ENCODE measurements at places on chromosomes 12 and 14. TPM values are rescaled to one million over a fixed set of nuclear protein-coding genes. Genes with fewer than 3 reads are reported as not detected.

GSG1 gene
- not detected for polyA plus RNA-seq

RAD9B gene
- 12.0 TPM for polyA plus RNA-seq

SMCO2 gene
- polyA plus RNA-seq, result not detected

CRIP1 gene
- polyA plus RNA-seq, result 81.1 TPM

INSM2 gene
- polyA plus RNA-seq, result not detected

SERPINA1 gene
- 0.99 TPM for polyA plus RNA-seq

RNU4-1 gene
- not detected for polyA plus RNA-seq

MAP3K9 gene
- 0.91 TPM for polyA plus RNA-seq

ST8SIA1 gene
- polyA plus RNA-seq, result 0.75 TPM

ASIC1 gene
- polyA plus RNA-seq, result 0.38 TPM

IL26 gene
- polyA plus RNA-seq, result not detected

CABP1 gene
- polyA plus RNA-seq, result 9.9 TPM

TRHDE gene
- polyA plus RNA-seq, result 0.01 TPM

DNA sequence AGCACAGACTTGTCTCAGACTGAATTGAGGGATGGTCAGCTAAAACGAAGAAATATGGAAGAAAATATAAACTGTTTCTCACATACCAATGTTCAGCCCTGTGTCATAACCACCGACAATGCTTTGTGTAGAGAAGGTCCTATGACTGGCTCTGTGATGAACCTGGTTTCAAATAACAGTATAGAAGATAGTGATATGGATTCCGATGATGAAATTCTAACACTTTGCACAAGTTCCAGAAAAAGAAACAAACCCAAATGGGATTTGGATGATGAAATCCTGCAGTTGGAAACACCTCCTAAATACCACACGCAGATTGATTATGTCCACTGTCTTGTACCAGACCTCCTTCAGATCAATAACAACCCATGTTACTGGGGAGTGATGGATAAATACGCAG, 7.9 kb upstream of the MAPK1IP1L start:
- DNase-seq, result no peak

DNA sequence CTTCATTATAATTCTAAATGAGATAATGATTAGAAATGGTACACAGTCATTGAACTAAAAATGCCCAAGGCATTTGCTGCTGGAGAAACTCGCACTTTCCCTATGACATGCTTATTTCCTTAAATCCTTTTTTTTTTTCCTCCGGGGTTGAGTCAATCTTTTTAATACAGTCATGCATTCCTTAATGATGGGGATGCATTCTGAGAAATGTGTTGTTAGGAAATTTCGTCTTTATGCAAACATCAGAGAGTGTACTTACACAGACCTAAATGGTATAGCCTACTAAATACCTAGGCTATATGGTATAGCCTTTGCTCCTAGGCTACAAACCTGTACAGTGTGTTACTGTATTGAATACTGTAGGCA, 29.8 kb upstream of the DACT1 start:
- no peak for DNase-seq

DNA sequence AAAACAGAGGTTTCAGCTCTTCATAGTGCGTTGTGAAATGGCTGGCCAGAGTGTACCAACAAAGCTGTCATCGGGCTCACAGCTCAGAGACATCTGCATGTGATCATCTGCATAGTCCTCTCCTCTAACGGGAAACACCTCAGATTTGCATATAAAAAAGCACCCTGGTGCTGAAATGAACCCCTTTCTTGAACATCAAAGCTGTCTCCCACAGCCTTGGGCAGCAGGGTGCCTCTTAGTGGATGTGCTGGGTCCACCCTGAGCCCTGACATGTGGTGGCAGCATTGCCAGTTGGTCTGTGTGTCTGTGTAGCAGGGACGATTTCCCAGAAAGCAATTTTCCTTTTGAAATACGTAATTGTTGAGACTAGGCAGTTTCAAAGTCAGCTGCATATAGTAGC, 14.3 kb upstream of the PAPLN start:
- no peak for DNase-seq

DNA sequence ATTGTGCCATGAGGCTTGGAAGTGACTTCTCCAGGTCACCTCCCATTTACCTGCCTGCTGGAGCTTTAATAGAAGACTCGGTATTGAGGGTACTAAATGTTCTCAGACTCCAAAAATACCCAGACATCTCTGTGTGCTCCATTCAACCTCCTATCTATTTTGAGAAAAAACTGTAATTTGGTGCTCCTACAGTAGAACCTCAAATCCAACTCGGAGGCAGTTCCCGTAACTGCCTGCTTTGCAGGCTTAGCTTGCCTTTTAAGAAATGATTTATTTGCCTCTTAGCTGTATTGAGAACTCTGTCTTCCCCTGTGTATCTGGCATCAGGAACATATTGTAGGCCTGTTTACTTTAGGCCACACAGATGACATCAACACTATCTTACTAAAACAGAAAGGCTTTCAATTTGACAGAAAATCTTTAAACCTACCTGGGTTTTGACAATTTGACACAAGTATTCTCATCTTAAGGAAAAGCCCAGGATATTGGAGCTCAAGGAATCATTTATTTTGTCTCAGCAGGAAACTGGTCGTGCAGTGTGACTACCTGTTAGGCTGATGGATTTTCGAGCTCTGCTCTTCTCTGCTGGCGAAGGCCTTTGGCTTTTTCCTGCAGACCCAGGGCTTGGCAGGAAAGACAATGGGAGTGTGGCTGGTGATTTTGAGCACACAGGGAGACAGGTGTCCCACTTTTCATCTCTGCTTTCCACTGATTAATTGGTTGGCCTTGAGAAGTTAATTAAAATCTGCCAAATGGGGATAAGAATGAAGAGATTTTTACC, 314.8 kb downstream of the SNAPC1 start:
- DNase-seq, result no peak

- DNase-seq, result no peak
Measured at GRCh38 chr14:75138492-75138891, 11.6 kb upstream of the NEK9 start.

- DNase-seq, result no peak
Measured at GRCh38 chr14:53545217-53545616, 392.1 kb upstream of the DDHD1 start.

DNA sequence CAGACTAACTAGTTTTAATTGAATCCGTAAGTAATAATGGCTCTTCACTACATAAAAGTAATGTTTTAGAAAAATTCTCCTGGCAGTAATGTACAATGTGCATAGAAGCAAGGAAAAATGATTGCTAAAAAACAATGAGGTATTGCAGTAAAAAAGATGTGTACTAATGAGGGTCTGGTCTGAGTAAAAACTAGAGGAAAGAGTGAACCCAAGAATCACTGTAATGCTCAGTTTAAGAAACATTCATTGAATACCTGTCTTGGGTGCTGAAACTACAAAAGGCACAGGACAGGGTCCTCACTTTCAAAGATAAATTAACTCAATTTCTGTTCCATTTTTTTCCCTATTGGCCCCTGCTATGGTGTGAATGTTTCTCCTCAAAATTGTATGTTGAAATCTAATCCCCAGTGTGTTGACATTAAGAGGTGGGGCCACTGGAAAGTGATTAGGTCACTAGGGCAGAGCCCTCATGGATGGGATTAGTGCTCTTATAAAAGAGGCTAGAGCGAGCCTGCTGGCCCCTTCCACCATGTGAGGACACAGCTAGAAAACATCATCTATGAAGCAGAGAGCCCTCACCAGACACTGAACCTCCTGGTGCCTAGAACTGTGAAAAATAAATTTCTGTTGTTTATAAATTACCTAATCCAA, 51.6 kb downstream of the RPS6KA5 start:
- peak; percentile 26 for DNase-seq

GRCh38 chr14:33259764-33260163, 321.1 kb downstream of the NPAS3 start:
- DNase-seq, result no peak

DNA sequence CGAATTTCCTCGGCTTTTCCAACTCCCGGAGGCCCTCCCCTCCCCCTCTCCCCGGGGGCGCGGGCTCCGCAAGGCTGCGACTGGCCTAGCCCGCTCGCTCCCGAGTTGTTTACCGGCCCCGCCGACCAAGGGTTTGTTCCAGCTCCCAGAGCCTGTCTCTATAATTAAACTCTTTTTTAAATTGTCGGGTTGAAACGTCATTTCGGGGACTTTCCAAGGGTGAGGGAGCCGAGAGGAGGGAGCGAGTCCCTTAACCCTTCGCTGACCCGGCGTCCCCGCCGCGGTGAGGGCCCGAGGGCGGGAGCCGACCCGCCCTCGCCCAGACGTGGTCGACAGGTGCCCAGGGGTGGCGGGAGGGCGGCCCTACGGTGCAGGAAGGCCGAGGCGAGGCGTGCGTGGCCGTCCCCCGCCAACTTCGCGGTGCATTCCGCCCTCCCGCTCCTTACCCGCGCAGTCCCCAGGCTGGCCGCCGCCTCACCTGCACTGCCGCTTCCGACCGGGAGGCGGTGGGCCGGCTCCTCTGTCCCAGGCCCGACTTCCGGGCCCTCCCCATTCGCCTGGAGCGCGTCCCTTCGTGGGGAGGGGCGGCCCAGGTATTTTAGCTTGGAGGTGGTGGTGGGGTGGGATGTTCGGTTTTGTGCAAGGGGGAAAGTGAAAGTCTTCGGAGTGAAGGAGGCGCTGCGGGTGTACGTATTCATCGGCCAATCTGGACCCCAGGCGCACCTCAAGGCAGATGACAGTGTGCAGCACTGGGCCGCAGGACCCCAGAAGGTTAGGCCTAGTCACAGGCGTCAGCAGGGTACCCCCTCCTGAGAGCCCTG, 2.9 kb upstream of the ZFP36L1 start:
- peak; percentile 92 for DNase-seq

DNA sequence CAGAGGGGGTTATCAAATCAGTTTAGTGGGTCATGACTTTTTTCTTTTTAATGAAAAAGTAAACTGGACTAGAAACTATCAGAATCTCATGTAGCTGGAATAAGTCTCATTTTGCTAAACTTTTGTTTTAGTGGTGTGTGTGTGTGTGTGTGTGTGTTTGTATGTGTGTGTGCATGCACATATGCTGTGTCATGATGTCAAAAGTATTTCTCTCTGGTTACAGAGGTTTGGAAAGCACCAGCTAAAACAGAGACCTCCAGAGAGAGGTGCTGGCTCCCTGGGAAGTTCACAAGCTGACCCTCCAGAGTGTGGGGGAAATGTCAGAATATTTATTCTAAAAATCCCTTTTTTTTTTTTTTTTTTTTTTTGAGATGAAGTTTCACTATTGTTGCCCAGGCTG, 114.7 kb downstream of the LGMN start:
- DNase-seq, result no peak

GRCh38 chr12:105504286-105504685, 173.8 kb downstream of the C12orf75 start:
- DNase-seq, result no peak

GRCh38 chr14:90518069-90518940, 121.5 kb downstream of the CALM1 start:
- no peak for DNase-seq

DNA sequence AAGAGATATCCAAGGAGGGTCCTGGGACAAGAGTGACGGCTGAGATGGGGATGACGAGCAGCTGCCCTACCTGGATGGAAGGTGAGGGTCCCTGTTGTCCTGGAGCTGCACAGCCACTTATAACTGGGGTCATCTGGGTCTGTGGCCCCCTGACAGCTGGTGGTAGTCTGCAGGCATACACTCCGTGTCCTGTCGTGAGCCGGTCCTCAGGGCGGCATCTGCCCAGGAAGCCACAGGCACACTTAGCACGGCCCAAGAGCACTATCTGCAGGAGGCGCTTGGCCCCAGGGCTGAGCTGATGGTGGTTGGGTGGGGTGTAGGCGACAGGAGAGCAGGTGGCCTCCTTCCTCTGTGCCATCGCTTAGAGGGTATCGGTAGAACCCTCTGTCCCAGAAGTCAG, 248.1 kb downstream of the CACNA1C start:
- no peak for DNase-seq

GRCh38 chr12:124401704-124402221, 106.9 kb downstream of the RFLNA start:
- DNase-seq, result no peak

GRCh38 chr12:32102234-32102633, 4.4 kb upstream of the BICD1 start:
- no peak for DNase-seq

DNA sequence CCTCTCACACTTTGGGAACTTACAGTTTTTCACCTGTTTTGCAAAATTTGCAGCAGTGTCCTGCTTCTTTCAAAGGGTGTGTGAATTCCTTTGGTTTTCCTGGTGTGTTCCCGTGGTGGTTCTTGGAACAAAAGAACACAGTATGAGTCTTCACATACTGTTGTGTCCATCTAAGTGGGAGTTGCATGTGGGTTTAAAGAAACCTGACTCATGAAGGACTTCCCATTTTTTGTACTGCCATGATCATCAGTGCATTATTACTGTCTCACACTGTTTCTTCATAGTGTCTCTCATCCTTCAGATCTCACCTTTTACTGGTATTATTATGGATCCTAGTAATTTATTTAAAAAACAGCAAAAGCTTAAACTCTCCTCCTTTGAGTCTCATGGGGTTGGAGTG, 3.8 kb upstream of the GZMH start:
- no peak for DNase-seq
